ENCODE measurements at places on chromosomes 1 and 21. TPM values are rescaled to one million over a fixed set of nuclear protein-coding genes. Genes with fewer than 3 reads are reported as not detected.

ARMH1 gene
- 11.1 TPM for total RNA-seq

TMEM82 gene
- not detected for total RNA-seq

DIO1 gene
- not detected for total RNA-seq

ADCY10 gene
- 0.79 TPM for total RNA-seq

GRCh38 chr1:46379996-46380395 lies 14.1 kb upstream of the FAAH start:
- no peak for DNase-seq

DNA sequence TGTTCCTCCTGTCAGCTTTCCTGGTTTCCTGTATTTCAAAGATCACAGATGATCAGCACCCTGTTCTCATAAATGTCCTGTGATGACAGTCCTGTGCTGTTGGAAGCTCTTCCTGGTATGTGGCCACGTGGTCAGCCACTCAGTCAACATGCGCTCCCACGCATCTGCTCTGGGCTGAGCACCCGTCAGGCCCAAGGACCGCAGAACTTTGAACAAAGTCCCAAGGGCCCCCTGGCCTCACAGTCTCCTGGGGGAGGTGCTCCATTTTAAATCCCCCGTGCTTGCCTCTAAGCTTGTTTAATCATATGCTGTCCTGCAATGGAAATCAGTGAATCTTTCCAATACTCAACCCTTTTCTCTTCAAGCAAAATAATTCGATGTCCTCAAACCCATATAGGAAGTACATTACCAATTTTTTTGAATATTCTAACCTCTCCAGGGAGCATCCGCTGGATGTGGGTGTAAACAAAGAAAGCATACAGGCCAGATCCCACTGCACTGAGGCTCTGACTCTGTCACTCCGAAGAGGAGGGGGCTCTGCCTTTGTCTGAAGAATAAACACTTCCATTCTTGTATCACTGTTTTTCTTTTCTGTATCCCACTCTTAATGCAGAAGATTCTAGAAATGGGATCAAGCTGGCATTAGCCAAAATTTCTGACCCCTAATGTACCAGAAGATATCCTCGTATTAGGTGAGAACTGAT lies 250.3 kb downstream of the SDCCAG8 start:
- no peak for DNase-seq

Data from spinal cord (tissue), 10 donors.